ENCODE measurements at places on chromosomes 4 and X. TPM values are rescaled to one million over a fixed set of nuclear protein-coding genes. Genes with fewer than 3 reads are reported as not detected.

Gene ARHGEF6
- total RNA-seq = 22.0 TPM

Gene FAM47E
- total RNA-seq = 5.8 TPM

DNA sequence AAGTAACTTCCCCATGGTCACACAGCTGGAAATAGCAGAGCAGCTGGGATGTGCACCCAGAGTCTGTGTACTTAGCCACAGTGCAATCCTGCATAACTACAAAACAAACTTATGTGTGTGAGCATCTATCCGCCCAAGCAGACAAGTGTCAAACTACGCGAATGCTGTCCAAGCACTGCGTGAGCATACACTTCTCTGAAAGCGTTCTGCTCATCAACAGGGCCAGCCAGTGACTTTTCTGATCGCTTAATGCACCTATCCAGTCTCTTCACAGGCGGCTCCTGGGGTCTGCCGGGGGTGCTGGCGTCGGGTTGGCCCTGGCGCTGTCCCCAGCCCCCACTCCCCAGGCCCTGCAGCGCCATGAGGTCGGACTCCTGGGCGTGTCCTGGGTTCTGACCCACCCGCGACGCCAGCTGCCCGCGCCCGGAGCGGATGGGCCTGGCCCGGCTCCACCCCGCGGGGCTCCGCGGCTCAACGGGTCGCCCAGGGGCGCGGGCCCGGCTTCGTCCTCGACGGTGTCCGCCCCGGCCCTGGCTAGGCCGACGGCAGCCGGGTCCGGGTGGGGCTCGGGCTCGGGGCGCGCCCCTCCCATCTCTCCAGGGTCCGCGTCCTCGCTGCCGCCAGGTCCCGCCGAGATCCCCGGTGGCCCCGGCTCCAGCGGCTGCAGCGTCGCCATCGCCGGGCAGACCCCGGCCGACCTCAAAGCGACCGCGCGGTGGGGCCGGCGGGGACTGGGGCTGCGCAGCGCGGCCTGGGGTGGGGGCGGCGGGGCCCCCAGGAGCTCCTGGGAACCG lies 1.3 kb upstream of the ZNF141 start:
- no peaks in the 10 kb centered on the region for H3K27me3 ChIP-seq
- H3K27ac ChIP-seq = peak overlapping the region; percentile 93
- peaks cover 15% of the 10 kb centered on the region for H3K4me1 ChIP-seq
- peak; percentile 25 for DNase-seq
- peak overlapping the region; percentile 71 for H3K4me3 ChIP-seq

- no peaks in the 10 kb centered on the region for H3K36me3 ChIP-seq
- H3K27ac ChIP-seq = peak overlapping the region; percentile 79
- H3K4me1 ChIP-seq = peaks cover 10% of the 10 kb centered on the region
Observed at GRCh38 chrX:24479924-24480323, 14.8 kb downstream of the PDK3 start.

GRCh38 chrX:119655125-119655524 lies 37.8 kb downstream of the SEPTIN6 start:
- peak; percentile 34 for DNase-seq
- no peaks in the 10 kb centered on the region for H3K36me3 ChIP-seq
- H3K27me3 ChIP-seq = no peaks in the 10 kb centered on the region
- H3K4me1 ChIP-seq = no peaks in the 10 kb centered on the region

GRCh38 chr4:78734441-78735162 lies 41.5 kb upstream of the BMP2K start:
- H3K4me3 ChIP-seq = no peak overlapping the region
- no peaks in the 10 kb centered on the region for H3K36me3 ChIP-seq

GRCh38 chr4:77797239-77797638 lies 21.9 kb downstream of the CNOT6L start:
- no peak overlapping the region for H3K4me3 ChIP-seq
- no peaks in the 10 kb centered on the region for H3K36me3 ChIP-seq
- H3K4me1 ChIP-seq = peaks cover 29% of the 10 kb centered on the region
- no peak overlapping the region for H3K27ac ChIP-seq

DNA sequence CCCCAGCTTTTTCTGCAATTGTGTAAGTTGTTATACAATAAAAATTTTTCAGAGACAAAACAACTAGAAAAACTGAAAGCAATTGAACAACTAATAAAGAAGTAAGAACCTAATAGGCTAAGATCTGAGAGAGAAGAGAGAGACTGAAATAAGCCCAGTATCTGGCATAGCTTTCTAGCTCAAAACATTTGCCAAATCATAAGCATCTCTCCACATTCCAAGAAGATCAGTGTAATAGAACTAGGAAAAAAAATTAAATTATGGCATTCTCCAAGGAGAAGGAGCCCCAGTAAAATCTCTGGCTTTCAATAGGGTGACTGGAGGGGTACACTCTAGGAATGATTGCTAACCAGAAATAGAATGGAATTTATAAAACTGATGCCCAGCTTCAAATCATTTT lies 19.0 kb upstream of the PPP3CA start:
- no peaks in the 10 kb centered on the region for H3K36me3 ChIP-seq
- no peaks in the 10 kb centered on the region for H3K27me3 ChIP-seq
- H3K27ac ChIP-seq = no peak overlapping the region
- no peak for DNase-seq

DNA sequence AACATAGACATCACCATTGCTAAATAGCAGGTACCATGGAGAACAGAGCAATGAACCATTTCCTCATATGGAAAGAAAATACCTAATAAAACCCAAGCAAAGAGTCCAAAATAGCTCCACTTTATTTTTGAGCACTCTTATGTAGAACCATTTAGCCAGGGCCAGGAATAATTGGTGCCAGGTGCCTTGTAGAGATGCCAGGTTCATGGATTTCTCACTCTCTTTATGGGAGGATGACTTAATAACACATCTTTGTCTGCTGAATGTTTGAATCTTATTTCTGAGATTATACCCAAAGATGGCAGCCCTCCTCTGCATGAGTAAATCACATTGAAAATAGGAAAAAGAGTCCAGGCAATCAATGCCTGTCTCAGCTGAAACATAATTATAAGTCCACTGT lies 212.3 kb upstream of the SFRP2 start:
- no peaks in the 10 kb centered on the region for H3K4me1 ChIP-seq
- H3K27me3 ChIP-seq = no peaks in the 10 kb centered on the region
- no peaks in the 10 kb centered on the region for H3K36me3 ChIP-seq
- no peak overlapping the region for H3K27ac ChIP-seq
- H3K4me3 ChIP-seq = no peak overlapping the region

- H3K36me3 ChIP-seq = no peaks in the 10 kb centered on the region
- no peak overlapping the region for H3K27ac ChIP-seq
- no peak overlapping the region for H3K4me3 ChIP-seq
- no peaks in the 10 kb centered on the region for H3K4me1 ChIP-seq
- no peak for DNase-seq
Observed at GRCh38 chrX:9647431-9647830, 118.2 kb downstream of the GPR143 start.

- H3K36me3 ChIP-seq = no peaks in the 10 kb centered on the region
- DNase-seq = no peak
- H3K27me3 ChIP-seq = no peaks in the 10 kb centered on the region
- H3K4me3 ChIP-seq = no peak overlapping the region
Observed at GRCh38 chr4:6320663-6321062, 51.0 kb downstream of the WFS1 start.

DNA sequence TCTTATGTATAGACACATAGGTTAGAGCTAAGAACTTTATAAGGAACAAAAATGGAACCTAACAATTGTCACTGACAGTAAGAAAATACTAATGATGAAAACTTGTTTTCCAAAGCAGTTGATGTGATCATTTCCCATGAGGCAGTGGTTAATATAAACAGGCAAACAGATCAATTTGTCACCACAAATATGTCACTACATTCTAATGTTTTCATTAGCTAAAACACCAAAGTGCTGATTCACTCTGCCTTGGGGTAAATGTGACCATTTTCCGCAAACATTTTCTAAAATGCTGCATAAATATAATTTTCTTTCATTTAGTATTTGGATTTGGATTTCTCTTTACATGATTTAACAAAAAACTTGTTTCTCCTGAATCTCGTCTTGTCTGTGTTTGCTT lies 408.9 kb upstream of the CTSO start:
- H3K27me3 ChIP-seq = no peaks in the 10 kb centered on the region
- H3K27ac ChIP-seq = no peak overlapping the region
- H3K4me1 ChIP-seq = no peaks in the 10 kb centered on the region
- H3K4me3 ChIP-seq = no peak overlapping the region

GRCh38 chr4:82947498-82947897 lies 47.0 kb downstream of the THAP9 start:
- H3K36me3 ChIP-seq = no peaks in the 10 kb centered on the region
- no peak overlapping the region for H3K27ac ChIP-seq
- H3K4me3 ChIP-seq = no peak overlapping the region
- no peaks in the 10 kb centered on the region for H3K4me1 ChIP-seq

GRCh38 chr4:45317276-45317675 lies 590.9 kb upstream of the GNPDA2 start:
- no peaks in the 10 kb centered on the region for H3K4me1 ChIP-seq
- H3K27ac ChIP-seq = no peak overlapping the region
- no peak for DNase-seq
- no peaks in the 10 kb centered on the region for H3K27me3 ChIP-seq
- no peaks in the 10 kb centered on the region for H3K36me3 ChIP-seq
- no peak overlapping the region for H3K4me3 ChIP-seq
